NCI-H460 (cell line): ENCODE measurements at places on chromosomes 16 and 17. TPM values are rescaled to one million over a fixed set of nuclear protein-coding genes. Genes with fewer than 3 reads are reported as not detected.

The CDH1 gene
- not detected in 2 replicates for total RNA-seq

The PHF23 gene
- total RNA-seq = 32.5 and 38.8 TPM in 2 replicates

The NLRC3 gene
- total RNA-seq = not detected in 2 replicates

The ZCCHC14 gene
- total RNA-seq = 4.7 and 4.8 TPM in 2 replicates

- no peak for DNase-seq
These were observed 21.1 kb downstream of the CES1 start for GRCh38 chr16:55811811-55812210.

The IL34 gene
- not detected in 2 replicates for total RNA-seq
